Activated T-helper 1 cell treated with anti-CD3 and anti-CD28 coated beads, Interleukin-12 subunit alpha, Interleukin-12 subunit beta, Interleukin-2, Interleukin-4 antibody, amounts not matched to agents 30 ng/mL and 10 ng/mL and 1 ng/mL, durations not matched to agents 14 hours and 24 hours and 36 hours (primary cell): ENCODE measurements at places on chromosomes 1 and 21. TPM values are rescaled to one million over a fixed set of nuclear protein-coding genes. Genes with fewer than 3 reads are reported as not detected.

The CRYBG2 gene
- total RNA-seq = 0.83 and 1.9 TPM in 2 replicates

The VWA5B1 gene
- total RNA-seq = 0.05 TPM in 1 of 2 replicates, not detected in the other

The HLX gene
- 5.1 and 6.3 TPM in 2 replicates for total RNA-seq

The LAMB3 gene
- 15.8 and 18.3 TPM in 2 replicates for total RNA-seq

The OXCT2 gene
- total RNA-seq = 1.6 and 1.7 TPM in 2 replicates

The HES2 gene
- total RNA-seq = 0.27 and 0.29 TPM in 2 replicates

The TNFRSF4 gene
- total RNA-seq = 788 and 811 TPM in 2 replicates

The ECM1 gene
- 1.9 and 2.6 TPM in 2 replicates for total RNA-seq
